ENCODE measurements at places on chromosomes 1 and 21.

- no peak for DNase-seq
Measured at GRCh38 chr1:115320377-115320776, 17.7 kb downstream of the NGF start.

DNA sequence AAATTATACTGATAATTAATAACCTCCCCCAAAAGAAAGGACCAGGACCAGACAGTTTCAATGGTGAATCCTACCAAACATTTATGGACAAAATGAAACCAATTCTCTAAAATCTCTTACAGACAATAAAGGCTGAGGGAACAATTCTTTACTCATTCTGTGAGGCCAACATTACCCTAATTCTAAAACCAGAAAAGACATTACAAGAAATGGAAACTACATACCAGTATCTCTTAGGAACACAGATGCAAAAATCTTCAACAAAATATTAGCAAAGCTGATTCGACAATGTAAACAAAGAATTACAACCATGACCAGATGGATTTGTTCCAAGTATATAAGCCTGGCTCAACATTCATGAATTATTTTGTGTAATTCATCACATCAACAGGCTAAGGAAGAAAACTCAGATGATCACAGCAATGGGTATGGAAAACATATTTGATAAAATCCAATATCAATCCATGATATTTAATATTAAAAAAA lies 8.6 kb downstream of the TMED5 start:
- DNase-seq: no peak

DNA sequence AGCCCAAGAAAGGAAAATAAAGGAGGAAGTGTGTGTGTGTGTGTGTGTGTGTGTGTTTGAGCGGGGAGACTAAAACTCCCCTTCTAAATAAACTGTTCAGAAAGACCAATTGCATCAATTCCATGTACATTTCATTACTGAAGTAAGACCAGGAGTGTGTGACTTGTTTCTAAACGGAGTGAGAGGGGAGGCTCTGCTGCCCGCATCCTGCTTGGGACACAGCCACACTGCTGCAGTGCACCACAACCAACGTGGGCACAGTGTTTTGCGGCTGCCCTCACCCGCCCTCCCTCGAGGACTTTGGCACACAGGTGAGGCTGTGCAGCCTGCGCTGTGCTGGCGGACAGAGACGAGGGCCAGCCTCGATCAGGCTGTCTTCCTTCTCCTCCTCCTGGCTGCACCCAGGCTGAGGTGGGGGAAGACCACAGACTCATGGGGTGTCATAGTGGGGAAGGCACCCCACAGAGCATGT lies 31.0 kb upstream of the H6PD start:
- no peak for DNase-seq

GRCh38 chr1:215643592-215644321 lies 76.7 kb downstream of the KCTD3 start:
- no peak for DNase-seq

DNA sequence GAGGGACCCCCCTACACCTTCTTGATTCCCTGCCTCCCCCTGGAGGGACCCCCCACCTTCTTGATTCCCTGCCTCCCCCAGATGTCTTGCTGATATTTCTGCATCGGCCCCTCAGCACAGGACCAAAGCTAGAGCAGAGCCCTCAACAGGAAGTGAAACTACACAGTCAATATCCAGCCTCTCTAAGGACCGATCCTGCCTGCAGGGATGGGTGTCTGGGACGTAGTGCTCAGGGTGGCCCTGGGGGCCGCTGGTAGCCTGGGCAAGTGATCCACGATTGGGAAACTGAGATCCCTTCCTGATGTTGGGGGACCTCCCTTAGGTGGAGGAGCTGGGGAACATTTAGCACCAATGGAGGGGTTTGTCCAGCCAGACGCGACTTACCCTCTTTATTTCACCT lies 3.9 kb upstream of the LEFTY2 start:
- DNase-seq: no peak

- no peak for DNase-seq
Measured at GRCh38 chr1:68454534-68454933, 4.8 kb upstream of the RPE65 start.

DNA sequence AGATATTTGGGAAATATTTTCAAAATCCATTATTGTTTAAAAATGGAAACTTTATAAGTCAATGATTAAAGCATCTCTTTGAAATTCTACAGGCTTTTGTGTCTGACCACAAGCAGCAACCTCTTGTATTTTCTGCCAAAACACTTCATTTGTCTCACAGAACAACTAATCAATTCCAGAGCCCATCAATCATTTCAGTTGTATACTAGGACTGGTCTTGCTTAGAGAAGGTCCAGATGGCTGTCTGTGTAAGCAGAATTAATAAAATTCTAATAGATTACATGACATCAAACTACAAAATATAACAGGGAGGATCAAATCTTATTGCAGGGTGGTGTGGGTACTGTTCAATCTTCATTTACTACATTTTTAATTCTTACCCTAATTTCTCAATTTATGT lies 76.4 kb downstream of the ACBD6 start:
- DNase-seq: no peak

DNA sequence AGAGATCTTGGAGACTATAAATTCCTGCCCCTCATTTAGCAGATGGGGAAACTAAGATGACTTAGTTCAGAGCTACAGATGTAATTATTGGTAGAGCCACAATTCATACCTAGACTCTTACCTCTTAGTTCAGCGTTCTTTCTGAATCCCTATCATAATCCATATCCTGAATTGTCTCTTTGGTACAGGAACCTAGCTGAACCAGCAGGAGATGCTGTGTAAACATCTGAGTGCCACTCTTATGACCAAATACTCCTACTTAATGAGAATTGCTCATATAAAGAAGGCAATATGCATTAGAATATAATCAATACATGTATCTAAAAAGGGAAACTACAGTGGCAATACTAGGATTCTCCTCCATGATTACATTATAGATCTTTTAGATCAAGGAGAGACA lies 459.0 kb downstream of the SIPA1L2 start:
- no peak for DNase-seq

GRCh38 chr1:162672622-162673260 lies 40.5 kb downstream of the DDR2 start:
- no peak for DNase-seq

DNA sequence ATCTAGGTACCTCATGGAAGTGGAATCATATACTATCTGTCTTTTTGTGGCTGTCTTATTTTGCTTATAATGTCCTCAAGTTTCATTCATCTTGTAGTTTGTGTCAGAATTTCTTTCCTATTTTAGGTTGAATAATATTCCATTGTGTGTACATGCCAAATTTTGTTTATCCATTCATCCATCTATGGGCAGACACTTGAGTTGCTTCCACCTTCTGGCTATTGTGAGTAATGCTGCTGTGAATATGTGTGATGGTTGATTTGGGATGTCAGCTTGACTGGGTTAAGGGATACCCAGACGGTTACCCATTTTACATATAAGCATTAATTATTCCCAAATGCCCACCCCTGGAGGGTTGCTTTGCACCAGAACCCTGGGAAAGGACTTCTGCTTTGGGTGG lies 477.5 kb downstream of the PTPRU start:
- DNase-seq: no peak

- DNase-seq: no peak
Measured at GRCh38 chr1:161382214-161383019, 14.7 kb upstream of the CFAP126 start.

DNA sequence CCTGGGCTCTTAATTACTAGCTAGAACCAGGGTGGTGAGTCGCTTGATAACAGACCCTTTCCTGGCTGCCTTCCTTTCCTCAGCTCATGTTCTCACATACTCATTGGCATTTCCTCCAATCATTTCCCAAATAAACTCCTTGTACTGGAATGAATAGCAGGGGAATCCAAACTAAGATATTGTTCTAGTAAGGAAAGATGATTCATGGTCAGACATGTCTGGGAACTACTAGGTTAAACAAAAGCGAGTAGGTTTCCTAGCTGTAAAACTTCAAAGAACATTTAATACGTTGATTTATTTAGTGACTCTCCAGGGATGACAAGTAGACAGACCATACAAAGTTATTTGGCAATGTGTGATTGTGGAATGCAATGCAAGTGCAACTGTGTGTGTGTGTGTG lies 121.2 kb upstream of the KCNJ6 start:
- DNase-seq: no peak

DNA sequence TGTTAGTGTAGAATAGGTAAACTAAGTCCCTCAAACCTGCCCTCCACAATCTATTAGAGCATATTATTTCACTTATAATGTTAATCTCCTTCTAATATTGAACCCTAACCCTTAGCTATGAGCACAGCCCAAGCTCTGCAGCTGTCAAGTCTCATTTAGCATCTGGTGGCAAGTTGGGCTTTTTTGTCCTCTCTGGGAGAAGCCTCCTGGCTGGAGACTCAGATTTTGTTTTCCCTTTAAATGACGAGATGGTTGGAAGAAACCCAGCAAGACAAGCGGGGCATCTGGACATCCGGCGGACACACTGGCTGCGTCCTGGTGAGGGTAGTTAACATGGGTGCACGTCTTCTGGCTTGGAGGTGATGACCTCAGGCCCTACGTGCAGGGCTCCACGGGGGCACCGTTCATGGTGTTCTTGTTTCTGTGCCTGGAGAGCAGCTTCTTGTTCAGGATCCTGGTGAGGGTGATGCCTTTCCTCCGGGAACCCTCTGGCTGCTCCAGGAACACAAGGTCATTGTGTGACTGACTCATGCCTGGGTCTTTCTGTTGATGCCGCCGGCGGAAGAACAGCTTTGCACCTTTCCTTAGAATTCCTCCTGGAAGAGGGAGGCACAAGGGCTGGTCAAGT lies 9.7 kb upstream of the PRDM15 start:
- DNase-seq: no peak

- DNase-seq: no peak
Measured at GRCh38 chr1:27603309-27603680, 649 bp downstream of the AHDC1 start.
